ENCODE measurements at places on chromosomes 4 and X. TPM values are rescaled to one million over a fixed set of nuclear protein-coding genes. Genes with fewer than 3 reads are reported as not detected.

The VCX3B gene
- not detected for polyA plus RNA-seq

The TXK gene
- polyA plus RNA-seq, result 1.1 TPM

DNA sequence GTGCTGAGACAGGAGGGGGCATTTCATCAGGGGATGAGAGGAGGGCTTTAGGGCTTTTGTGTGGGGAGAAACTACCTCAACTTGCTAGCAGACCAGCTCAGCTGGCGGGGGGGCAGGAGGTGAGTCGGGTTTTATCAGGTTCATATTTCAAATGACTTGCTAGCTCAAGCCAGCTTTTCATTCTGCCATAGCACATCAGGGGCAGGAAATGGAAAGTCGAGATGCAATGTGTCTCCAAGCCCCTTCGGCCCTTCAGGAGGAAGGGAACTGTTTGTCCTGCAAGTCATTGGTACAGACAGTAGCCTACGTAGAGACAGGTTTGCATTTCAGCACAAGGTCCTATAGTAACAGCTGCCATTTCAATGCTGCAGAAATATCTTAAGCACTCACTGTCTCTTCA lies 194.1 kb downstream of the PTTG2 start:
- no peaks in the 10 kb centered on the region for H3K27me3 ChIP-seq
- no peaks in the 10 kb centered on the region for H3K4me1 ChIP-seq
- H3K27ac ChIP-seq, result no peak overlapping the region
- no peak overlapping the region for H3K4me3 ChIP-seq

DNA sequence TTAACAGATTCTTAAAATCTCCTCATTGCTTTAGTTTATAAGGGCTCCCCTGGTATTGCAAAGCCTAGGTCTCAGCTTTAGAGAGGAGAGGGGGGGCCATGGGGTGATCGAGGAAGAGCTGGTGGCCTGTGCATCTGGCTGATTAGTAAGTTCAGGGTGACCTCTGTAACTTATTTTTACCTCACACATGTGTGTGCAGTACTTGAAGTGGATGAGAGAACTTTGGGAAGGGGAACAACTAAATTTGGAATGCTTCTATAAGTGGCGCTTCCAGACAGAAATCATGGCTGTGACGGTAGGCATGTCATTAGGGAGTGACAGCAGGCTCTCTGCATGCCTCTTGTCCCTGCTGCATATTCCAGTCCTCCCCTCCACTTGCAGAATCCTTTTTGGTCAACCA lies 41.9 kb downstream of the FRAS1 start:
- no peak overlapping the region for H3K4me3 ChIP-seq
- H3K4me1 ChIP-seq, result no peaks in the 10 kb centered on the region
- H3K36me3 ChIP-seq, result no peaks in the 10 kb centered on the region
- no peaks in the 10 kb centered on the region for H3K27me3 ChIP-seq
- H3K27ac ChIP-seq, result no peak overlapping the region
- DNase-seq, result no peak

- H3K4me3 ChIP-seq, result no peak overlapping the region
- H3K36me3 ChIP-seq, result no peaks in the 10 kb centered on the region
- H3K27ac ChIP-seq, result no peak overlapping the region
- no peaks in the 10 kb centered on the region for H3K27me3 ChIP-seq
- peaks cover 12% of the 10 kb centered on the region for H3K4me1 ChIP-seq
These were observed 70.9 kb downstream of the INTS12 start for GRCh38 chr4:105637408-105638176.

DNA sequence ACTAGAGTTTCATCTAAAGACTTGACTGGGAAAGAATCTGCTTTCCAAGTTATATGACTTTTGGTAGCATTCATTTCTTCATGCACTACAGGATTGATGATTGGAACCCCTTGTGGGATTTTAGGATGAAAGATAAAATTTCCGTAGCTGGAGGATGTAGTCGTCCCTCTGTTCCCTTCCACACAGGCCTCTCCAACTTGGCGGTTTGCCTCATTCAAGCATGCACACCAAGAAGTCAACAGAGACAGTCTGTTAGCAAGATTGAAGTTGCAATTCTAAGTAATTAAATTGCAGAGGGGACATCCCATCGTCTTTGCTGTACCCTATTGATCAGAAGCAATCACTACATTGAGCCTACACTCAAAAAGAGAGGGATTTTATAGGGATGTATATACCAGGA lies 777.4 kb upstream of the HS3ST1 start:
- no peaks in the 10 kb centered on the region for H3K36me3 ChIP-seq
- no peak for DNase-seq

GRCh38 chr4:179112441-179113170 lies 1670.4 kb upstream of the AGA start:
- no peak overlapping the region for H3K4me3 ChIP-seq
- no peaks in the 10 kb centered on the region for H3K27me3 ChIP-seq
- H3K36me3 ChIP-seq, result no peaks in the 10 kb centered on the region
- H3K4me1 ChIP-seq, result no peaks in the 10 kb centered on the region
- DNase-seq, result no peak
